ENCODE measurements at places on chromosomes 6 and 20. TPM values are rescaled to one million over a fixed set of nuclear protein-coding genes. Genes with fewer than 3 reads are reported as not detected.

The TP53TG5 gene
- total RNA-seq: not detected

DNA sequence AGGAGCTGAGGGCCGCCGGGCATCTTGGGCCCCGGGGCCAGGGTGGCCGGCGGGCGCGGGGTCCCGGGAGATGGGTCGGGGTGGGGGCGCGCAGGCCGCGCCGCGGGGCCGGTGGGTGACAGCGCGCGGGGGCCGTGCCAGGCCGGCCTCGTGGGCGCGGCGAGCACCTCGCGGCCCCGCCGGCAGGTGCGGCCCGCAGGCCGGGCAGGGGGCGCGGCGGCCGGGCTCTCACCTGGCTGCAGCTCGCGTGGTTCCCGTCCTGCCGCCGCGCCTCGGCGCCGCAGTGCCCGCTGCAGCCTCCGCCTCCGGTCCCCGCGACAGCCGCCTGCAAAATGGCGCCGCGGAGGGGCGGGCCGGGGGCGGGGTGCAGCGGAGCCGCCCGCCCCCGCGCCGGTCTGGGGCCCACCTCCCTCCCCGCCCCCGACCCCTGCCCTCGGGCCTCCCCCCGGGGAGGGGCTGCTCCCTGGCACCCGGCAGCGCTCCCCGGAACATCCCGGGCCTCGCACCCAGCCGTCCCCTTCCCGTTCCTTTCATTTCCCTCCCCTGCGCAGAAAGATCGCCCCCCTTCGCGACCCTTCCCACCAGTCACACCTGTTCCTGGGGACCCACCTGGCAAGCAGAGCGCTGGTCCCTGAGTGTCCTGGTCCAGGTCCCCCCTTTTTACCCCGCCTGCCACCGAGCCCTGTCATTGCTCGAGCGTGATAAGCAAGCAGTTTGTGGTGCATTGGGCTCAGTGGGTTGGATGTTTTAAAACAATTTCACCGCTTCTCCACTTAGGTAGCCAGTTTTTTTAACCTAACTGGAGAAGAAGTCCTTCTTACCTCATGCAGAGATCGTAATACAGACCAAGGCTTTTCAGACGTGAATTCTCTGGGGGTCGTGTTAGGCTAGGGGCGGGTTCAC lies at the start of gene SLC23A2:
Gene SLC23A2 (minus strand): TSS at position 337 of the 903 bp plus-strand sequence. CDS start 68,948 bp downstream, outside the sequence.
- peaks cover 23% of the 10 kb centered on the region for H3K4me1 ChIP-seq
- H3K36me3 ChIP-seq: no peaks in the 10 kb centered on the region
- peak; percentile 79 for DNase-seq
- H3K4me3 ChIP-seq: peak within 1 kb of the TSS; percentile 91
- peak within 1 kb of the TSS; percentile 30 for H3K27ac ChIP-seq

DNA sequence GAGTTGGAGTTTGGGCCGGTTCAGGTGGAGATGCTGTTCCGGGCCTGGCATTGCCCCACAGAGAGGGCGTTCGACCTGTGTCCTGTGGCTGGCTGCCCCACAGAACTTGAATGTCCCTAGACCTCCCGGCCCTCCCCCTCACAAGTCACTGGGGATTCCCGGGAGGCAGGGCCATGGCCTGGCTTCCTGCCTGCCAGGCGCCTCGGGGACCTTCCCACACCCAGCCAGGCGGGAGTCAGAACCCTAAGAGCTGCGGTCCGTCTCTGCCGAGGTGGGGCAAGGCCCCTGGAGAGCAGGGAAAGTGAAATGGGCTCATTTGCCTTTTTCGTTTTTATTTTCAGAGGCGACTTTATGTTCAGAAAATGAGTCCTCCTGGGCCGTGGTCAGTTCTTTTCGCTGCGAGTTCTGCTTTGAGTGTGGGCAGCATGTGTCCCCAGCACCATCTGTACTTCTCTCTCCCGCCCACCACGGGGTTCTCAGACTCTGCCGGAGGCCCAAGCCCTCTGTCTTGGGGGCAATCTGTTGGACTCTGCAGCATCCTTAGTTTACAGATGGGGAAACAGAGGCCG lies 8.5 kb downstream of the RBM38 start:
- H3K36me3 ChIP-seq: peaks cover 23% of the 10 kb centered on the region
- no peak overlapping the region for H3K4me3 ChIP-seq
- peaks cover 35% of the 10 kb centered on the region for H3K4me1 ChIP-seq
- no peak for DNase-seq

The UTRN gene
- total RNA-seq: 316 TPM
